ENCODE measurements at places on chromosomes 13 and 19. TPM values are rescaled to one million over a fixed set of nuclear protein-coding genes. Genes with fewer than 3 reads are reported as not detected.

DNA sequence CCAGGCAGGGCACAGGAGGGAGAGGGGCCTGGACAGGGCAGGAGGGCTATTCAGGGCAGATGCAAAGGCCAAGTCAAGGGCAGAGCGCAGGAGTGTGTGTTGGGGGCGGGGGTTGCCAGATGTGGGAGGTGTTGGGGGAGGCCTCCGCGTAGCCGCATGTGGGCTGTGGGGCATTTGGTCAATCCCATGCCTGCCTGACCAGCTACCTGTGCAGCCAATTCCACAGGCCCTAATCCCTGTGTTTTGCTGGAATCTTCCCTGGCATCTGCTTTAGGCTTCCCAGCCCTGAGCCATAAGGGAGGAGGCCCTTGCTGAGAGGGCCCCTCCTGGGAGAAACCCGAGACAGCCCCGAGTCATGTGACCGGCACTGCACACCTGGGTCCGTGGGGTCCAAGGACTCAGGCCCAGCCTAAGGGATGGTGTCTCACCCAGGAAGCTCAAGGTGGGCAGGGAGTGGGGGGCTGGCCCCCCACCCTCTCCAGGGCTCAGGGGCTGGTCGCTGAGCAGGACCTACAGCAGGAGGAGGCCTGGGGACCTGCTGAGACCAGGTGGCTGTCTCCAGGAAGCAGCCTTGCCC lies 20.3 kb downstream of the RFX1 start:
- DNase-seq = no peak

DNA sequence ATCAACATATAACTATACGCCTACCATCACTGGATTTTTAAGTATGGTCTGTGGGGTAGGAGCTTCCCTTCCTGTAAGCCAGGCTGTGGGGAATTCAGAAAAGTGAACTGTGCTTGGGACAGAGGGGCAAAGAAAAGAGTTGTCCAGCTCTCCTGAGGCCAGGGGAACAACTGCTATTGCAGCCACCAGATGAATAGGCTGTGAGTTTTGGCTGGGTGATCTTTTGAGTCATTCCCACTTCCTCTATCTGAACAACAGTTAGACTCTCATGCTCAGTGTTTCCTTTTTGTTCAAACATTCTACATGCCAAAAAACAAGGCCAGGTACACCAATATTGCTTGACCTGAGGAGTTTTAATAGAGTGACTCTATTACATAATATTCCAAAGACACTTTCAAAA lies 426.2 kb upstream of the DACH1 start:
- no peak for DNase-seq

DNA sequence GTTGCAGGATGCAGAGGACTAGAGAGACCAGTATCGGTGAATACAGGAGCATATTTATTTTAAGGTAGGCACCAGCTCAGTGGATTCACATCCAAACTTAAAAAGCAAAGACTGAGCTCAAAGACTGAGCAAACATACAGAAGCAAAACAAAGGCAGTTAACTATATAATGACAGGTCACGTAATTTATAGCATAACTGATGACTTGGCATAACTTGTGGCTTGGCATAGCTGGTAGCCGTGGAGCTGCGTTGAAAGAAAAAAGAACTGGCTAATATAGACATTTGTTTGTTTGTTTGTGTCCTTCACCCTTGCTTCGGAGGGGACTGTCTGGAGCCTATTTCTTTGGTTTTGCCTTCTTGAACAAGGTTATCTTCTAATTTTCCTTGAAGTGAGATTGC lies 33.7 kb downstream of the ZNF493 start:
- DNase-seq = no peak

- DNase-seq = no peak
Measured at GRCh38 chr19:6272913-6273600, 6.7 kb downstream of the MLLT1 start.

DNA sequence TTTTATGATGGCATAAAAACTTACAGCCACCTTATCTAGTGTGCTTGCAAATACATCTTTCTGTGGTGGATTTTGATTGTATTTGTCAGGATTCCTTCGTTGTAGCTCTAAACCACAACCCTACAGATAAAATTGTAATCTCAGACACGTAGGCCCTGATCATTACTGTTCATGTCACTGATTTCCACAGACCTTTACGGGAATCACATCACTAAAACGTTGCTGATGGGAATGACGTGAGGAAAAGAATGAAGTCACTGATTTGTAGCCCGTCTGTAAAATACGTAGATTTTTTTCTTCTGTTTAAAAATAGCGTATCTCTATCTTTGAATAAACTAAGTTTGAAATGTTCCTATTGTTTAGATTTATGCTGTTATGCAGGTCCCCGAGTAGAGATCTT lies 399.2 kb downstream of the MYO16 start:
- DNase-seq = no peak

DNA sequence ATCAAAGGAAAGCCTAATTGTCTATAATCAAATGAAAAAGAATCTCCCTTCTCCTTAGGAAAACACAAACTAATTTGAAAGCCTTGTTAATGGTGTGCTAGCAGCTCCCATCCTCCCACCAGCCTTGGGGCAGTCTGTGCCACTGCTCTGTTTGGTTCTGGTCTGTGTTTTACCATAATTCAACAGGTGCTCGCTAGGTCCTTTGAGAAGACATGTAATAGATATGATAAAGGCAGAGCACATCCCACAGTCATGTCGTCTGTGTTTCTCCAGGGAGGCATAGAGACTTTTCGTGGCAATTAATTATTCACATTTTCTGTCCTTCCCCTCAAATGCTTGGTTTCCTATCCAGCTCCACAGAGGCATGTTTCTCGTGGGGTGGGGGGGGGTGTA lies 23.8 kb downstream of the FAM124A start:
- no peak for DNase-seq

DNA sequence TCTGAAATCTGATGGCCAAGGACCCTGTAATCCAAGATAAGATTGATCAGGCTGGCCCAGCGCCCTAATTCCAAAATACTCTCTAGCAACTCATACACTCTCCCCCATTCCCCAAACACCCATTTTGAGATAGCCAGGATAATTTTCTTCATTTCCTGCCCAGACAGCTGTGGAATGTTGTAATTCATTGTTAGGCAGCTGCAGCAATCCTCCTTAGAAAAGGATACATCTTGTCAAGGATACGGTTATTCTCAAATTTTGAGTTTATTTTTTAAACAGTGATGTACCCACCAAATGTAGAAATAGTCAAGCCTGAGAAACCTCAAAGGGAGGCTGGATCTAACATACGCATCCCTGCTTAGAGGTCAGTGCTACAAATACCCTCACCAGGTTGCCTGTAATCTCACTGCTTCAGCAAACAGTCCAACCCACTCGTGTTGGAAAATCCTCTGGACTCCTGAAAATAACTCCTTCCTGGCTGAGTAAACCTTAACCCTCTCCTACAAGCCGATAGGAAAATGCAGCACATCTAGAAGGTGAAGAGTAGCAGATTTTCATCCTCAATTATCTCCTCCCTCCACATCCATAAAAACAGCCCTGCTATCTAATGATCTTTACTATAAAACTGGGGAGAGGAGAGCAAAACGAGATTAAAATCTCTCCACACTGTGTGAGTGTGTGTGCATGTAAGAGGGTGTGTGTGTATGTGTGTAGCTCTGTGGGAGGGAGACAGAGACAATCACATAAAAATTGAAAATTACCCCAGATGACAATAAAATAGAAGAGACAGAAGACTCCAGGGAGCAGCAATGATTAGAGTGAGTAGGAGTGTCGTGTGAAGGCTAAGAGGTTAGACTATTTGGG lies 683.1 kb downstream of the DIAPH3 start:
- DNase-seq = no peak

- no peak for DNase-seq
Measured at GRCh38 chr13:111114362-111115060, 599 bp upstream of the ARHGEF7 start.

DNA sequence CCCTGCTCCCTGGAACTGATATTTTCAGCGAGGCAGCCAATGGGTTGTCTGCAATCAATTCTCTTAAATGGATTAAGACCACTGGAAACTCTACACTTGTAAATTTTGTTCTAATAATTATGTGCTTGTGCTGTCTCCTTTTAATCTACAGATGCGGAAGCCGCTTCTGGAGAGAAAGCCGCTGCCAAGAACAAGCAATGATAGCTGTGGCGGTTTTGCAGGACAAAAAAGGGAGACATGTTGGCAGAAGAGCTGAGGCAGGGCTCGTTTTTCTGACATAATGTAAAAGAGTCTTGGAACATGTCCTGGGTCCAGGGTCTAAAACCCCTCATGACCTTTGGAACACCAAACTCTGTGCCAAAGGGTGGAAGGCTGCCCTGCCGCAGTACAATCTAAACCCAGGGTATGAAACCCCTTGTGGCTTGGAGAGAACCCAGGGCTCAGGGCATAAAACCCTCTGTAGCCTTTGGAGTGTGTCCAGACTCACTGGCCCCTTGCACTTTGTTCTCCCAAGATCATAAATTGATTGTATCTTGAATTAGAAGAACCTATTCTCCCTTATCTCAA lies 12.7 kb downstream of the ZNF417 start:
- DNase-seq = no peak

GRCh38 chr13:95607366-95607765 lies 37.1 kb downstream of the DZIP1 start:
- no peak for DNase-seq

Gene LTBP4
- 239 TPM for total RNA-seq

Gene MBD3L3
- total RNA-seq = not detected

Gene ZNF534
- not detected for total RNA-seq

Gene PLIN5
- 30.3 TPM for total RNA-seq

Gene SERTAD3
- 34.3 TPM for total RNA-seq

Gene DNAAF3
- total RNA-seq = 1.6 TPM

Gene ZNF20
- total RNA-seq = 2.6 TPM

Gene HIF3A
- 108 TPM for total RNA-seq
